ENCODE measurements at places on chromosomes 6 and 20. TPM values are rescaled to one million over a fixed set of nuclear protein-coding genes. Genes with fewer than 3 reads are reported as not detected.

The SAMD3 gene
- total RNA-seq: 3.2 TPM

The DPPA5 gene
- total RNA-seq: not detected

The XKR7 gene
- not detected for total RNA-seq

The RAD21L1 gene
- not detected for total RNA-seq

DNA sequence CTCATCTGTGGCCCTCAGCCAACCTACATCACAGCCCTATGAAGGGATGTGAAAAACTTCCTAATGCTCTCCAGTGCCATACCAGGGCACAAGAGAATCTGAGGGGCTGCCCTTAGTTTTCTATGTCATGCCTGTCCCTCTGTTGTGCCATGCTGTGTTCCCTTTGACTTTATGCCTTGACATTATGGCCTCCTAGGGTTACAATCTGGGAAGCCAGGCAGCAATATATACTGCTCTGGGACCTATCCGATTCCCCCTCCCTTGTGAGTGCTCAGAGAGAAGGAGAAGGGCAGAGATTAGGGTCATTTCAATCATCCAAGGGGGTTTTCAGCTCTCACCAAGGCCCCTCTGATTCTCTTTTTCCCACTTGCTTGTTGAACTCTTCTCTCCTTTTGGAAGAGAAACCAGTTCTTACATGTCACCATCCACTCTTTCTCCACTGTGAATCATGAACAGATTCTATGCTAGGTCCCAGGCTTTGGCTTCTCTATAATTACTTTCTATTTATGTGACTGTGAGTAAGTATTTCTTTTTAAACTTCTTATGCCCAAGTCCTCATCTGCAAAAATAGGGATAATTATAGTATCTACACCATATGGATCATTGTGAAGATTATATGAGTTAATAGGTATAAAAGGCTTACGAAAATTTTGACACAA lies 14.2 kb upstream of the FRK start:
- H3K27me3 ChIP-seq: peaks cover 27% of the 10 kb centered on the region
- H3K27ac ChIP-seq: no peak overlapping the region
- peaks cover 8% of the 10 kb centered on the region for H3K4me1 ChIP-seq
- no peaks in the 10 kb centered on the region for H3K36me3 ChIP-seq
- no peak for DNase-seq

DNA sequence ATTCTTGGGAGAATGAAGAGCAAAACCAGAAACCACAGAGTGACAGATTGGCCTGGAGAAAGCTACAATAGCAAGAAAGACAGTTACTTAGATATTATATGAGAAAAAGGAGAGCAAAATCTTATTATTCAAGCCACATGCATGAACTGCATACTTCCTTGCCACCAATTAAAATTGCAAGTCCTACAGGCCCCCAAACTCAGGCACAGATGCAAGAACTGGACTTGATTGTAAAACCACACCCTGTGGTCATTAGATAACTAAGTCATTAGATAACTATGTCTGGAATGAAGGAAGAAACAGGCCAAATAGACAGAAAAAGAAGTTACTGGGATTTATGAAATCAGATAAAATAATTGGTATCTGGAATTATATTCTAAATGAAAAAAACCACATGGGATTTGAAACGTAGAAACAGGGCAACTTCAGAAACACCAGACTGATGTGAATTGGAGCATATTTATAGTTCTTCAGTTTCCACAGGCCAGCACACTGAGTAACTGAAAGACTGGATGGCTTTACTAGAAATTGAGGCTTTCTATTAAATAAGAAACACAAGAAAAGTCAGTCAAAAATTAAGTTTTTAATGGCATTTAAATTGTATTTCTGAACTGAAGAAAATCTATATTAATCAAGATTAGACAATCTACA lies 49.4 kb upstream of the CARMIL1 start:
- H3K36me3 ChIP-seq: no peaks in the 10 kb centered on the region
- no peak overlapping the region for H3K27ac ChIP-seq
- no peak for DNase-seq
- H3K27me3 ChIP-seq: peaks cover 13% of the 10 kb centered on the region
- H3K4me1 ChIP-seq: no peaks in the 10 kb centered on the region

- H3K4me1 ChIP-seq: no peaks in the 10 kb centered on the region
- H3K4me3 ChIP-seq: no peak overlapping the region
- peak; percentile 44 for DNase-seq
- H3K36me3 ChIP-seq: no peaks in the 10 kb centered on the region
- peaks cover 60% of the 10 kb centered on the region for H3K27me3 ChIP-seq
- no peak overlapping the region for H3K27ac ChIP-seq
Measured at GRCh38 chr6:34154668-34155447, 9.0 kb upstream of the GRM4 start.
